Subcutaneous preadipocyte (primary cell): ENCODE measurements at places on chromosomes 12 and 14. TPM values are rescaled to one million over a fixed set of nuclear protein-coding genes. Genes with fewer than 3 reads are reported as not detected.

GTF2A1 gene
- 17.6 and 26.2 TPM in 2 replicates for total RNA-seq

AKAP5 gene
- total RNA-seq, result under 0.01 and 0.20 TPM in 2 replicates

SCYL2 gene
- 30.5 and 44.6 TPM in 2 replicates for total RNA-seq

ACRBP gene
- 0.78 and 1.1 TPM in 2 replicates for total RNA-seq

CFAP73 gene
- total RNA-seq, result not detected in 2 replicates

CCDC88C gene
- total RNA-seq, result under 0.01 TPM in 1 of 2 replicates, not detected in the other

DHH gene
- under 0.01 TPM in 1 of 2 replicates, not detected in the other for total RNA-seq

MTERF2 gene
- total RNA-seq, result 3.5 and 5.1 TPM in 2 replicates

DCAF4 gene
- total RNA-seq, result 13.7 and 23.1 TPM in 2 replicates

ITGA7 gene
- total RNA-seq, result 15.2 and 18.7 TPM in 2 replicates

POTEG gene
- total RNA-seq, result not detected in 2 replicates

KRT72 gene
- total RNA-seq, result not detected in 2 replicates

STON2 gene
- total RNA-seq, result 5.7 and 13.6 TPM in 2 replicates

MSRB3 gene
- total RNA-seq, result 18.0 and 18.4 TPM in 2 replicates

LRRC43 gene
- under 0.01 and 0.59 TPM in 2 replicates for total RNA-seq

PTCSC3 gene
- total RNA-seq, result not detected in 2 replicates

DEGS2 gene
- under 0.01 TPM in 1 of 2 replicates, not detected in the other for total RNA-seq

KIF5A gene
- under 0.01 and 0.20 TPM in 2 replicates for total RNA-seq
